T-helper 2 cell (primary cell): ENCODE measurements at places on chromosomes 6 and 20.
A peak's percentile ranks its signal among the peaks of the same experiment; 100 is the strongest.

DNA sequence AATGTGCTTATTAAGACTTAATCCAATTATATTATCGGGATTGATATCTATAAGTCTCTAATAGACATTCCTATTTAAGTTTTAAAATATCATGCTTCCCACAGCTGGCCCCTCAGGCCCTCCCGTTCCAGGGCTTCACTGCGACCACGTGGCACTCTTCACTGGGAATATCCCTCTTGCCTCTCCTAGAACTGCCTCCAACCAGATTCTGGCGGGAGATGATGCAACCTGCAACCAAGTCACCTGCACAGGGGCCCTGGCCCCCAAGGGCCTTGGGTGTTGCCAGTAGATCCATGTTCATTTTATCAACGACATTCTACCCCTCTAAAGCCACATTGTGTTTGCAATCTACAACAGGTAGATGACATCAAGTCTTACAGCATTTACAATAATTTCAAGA is 18.4 kb upstream of the RAMACL start:
- DNase-seq = no peak

DNA sequence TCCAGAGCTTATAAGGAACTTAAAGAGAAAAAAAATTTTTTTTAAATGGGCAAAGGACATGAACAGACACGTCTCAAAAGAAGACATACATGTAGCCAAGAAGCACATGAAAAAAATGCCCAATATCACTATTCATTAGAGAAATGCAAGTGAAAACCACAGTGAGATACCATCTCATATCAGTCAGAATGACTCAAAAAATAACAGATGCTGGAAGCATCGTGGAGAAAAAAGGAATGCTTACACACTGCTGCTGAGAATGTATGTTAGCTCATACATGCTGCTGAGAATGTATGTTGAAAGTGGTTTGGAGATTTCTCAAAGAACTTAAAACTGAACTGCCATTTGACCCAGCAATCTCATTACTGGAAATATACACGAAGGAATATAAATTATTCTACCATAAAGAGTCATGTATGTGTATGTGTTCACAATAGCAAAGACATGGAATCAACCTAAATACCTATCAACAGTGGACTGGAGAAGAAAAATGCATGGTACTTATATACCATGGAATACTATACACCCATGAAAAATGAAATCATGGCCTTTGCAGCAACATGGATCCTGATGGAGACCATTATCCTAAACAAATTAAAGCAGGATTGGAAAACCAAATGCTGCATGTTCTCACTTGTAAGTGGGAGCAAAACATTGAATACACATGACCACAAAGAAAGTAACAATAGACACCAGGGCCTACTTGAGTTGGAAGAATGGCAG is 5.2 kb downstream of the OR11A1 start:
- DNase-seq = no peak

DNA sequence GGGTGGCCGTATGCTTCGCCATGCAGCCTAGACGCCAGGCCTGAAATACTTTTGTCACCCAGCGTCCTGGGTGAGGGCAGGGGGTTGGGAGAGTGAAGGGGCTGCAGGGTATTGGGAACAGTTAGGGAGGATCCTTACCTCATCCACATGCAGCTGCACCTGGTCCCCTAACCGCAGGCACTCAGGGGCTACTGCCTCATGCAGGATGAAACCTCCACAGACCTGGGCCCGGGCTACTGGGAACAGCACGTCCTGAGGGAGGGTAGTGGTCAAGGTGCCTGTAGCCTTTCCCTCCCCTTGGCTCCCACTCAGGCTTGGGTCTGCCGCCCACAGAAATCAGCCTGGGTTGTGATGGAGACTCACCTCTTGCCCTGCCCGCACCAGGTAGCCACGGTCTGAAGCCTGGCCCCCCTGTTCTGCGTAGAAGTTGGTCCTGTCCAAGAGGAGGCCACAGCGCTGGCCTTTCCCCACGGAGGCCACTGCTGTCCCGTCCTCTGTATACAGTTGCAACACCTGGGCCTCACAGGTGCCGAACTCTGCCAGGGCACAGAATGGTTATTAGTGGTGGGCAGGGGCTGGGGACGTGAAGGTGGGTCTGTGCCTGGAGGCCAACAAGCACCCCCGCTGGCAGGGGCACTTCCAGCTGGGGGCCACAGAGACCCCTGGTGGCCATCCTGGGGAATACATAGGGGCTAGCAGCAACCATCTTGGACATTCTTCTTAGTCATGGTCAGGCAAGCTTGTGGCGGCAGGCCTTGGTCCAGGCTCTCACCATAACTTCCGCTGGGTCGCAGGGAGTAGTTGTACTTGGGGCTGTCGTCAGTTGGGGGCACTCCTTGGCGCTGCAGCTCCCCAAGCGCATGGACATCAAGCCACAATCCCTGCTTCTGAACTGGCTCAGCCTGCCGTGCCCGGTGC is 8.6 kb downstream of the AARS2 start:
- DNase-seq = peak; percentile 28

DNA sequence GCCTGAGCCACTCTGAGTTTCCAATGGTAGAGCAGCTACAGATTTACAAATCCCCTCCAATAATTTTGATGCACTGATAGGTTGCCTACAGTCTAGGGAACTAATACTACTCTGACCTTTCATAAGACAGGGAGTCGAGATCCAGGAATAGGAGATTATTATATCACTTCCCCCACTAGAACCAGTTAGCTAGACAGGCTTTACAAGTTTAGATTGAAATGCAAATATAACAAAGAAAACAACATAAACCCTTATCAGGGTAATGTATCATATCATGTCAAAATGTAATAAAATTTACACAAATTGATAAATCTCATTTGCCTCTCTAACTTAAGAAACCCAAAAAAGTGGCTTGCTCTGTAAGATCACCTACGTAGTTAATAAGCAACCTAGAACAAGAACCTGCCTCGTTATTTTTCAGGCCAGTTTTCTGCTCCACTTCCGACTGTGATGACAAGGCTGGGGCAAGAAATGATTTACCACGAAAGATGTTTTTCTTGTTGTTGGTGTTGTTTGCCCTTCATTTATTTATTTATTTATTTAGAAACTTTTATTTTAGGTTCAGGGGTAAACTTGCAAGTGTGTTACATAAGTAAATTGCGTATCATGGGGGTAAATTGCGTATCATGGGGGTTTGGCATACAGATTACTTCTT is 504.2 kb upstream of the ID4 start:
- DNase-seq = no peak

GRCh38 chr6:55530931-55531330 is 48.1 kb downstream of the HMGCLL1 start:
- no peak for DNase-seq

DNA sequence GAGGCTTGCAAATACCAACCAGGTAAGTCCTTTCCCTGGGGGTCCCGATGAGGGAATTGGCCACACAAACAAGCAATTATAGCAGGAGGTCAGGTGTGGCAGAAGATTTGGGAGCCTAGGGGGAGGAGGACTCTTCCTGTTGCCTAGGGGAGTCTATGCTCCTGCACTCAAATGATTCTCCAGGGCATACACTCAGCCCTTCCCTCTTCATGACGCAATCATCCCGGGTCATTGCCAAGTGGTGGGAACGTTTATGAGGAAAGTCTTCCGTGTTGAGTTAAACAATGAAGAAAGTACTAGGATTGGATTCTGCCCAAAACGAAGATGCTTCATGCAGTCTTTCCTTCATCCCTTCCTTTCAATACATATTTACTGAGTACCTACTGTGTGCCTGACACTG is 186.5 kb upstream of the TSHZ2 start:
- DNase-seq = no peak

- DNase-seq = no peak
Observed at GRCh38 chr6:149216459-149216858, 101.1 kb upstream of the TAB2 start.

- no peak for DNase-seq
Observed at GRCh38 chr6:139829576-139829975, 455.1 kb upstream of the CITED2 start.

- no peak for DNase-seq
Observed at GRCh38 chr20:41553142-41553879, 64.9 kb downstream of the CHD6 start.

GRCh38 chr6:161013695-161014094 is 22.1 kb downstream of the MAP3K4 start:
- no peak for DNase-seq

DNA sequence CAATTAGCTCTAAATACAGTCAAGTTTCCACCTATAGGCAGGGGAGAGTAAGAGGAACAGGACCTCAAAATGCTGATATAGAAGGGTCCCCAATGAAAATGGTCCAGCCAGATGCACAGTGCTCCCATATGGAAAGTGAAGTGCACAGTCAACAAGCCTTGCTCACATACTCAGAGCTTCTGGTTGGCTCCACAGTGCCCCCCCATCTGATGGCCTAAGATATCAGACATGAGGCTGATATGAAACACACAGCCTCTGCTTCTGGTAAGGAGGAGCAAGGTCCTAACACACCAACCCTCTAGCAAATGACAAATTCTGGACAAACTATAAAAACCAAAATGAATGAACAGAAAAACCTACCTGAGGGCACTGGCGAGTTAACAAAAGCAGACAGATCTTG is 111.4 kb upstream of the EMILIN3 start:
- DNase-seq = no peak

DNA sequence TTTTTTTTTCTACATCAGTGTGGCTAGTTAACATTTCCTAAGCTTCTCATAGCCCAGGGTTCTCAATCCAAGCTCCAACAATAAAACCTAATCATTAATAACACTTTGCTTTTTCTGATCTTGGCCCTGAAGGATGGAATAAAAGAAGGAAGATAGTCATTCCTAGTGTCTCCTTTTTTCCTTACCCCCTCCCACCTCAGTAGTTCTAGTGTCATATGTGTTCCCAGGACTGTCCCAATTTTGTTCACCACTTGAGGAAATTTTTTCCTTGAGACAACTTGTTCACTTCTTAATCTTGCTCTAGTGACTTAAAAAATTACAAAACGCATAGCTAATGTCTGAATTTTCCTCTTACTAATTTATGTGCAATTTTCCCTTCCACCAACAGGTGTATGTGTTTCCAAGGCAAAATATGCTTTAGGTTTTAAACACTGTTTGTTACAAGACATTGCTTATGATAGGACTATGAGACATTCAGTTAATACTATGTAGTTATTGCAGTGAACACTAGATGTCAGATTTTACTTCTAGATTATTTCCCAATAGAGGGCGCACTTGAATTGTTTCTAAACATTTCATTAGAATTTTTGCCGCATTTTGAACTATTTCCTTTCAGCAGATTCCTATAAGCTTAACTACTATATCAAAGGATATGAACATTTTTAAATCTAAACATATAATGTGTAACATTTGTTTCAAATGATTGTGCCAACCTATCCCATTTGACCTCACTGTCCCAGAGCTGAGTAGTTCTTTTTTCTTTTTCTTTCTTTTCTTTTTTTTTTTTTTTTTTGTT is 18.5 kb upstream of the C6orf141 start:
- no peak for DNase-seq

GRCh38 chr6:32195652-32195901 is 3.1 kb upstream of the GPSM3 start:
- DNase-seq = peak; percentile 100

GRCh38 chr20:62570403-62570802 is 71.9 kb upstream of the SLCO4A1 start:
- DNase-seq = no peak

GRCh38 chr20:11936157-11936556 is 18.5 kb downstream of the BTBD3 start:
- no peak for DNase-seq

- no peak for DNase-seq
Observed at GRCh38 chr20:19601126-19601810, 156.8 kb upstream of the RIN2 start.

- DNase-seq = no peak
Observed at GRCh38 chr6:6942831-6943230, 164.9 kb upstream of the RREB1 start.

GRCh38 chr20:11957911-11958310 is 40.2 kb downstream of the BTBD3 start:
- no peak for DNase-seq

DNA sequence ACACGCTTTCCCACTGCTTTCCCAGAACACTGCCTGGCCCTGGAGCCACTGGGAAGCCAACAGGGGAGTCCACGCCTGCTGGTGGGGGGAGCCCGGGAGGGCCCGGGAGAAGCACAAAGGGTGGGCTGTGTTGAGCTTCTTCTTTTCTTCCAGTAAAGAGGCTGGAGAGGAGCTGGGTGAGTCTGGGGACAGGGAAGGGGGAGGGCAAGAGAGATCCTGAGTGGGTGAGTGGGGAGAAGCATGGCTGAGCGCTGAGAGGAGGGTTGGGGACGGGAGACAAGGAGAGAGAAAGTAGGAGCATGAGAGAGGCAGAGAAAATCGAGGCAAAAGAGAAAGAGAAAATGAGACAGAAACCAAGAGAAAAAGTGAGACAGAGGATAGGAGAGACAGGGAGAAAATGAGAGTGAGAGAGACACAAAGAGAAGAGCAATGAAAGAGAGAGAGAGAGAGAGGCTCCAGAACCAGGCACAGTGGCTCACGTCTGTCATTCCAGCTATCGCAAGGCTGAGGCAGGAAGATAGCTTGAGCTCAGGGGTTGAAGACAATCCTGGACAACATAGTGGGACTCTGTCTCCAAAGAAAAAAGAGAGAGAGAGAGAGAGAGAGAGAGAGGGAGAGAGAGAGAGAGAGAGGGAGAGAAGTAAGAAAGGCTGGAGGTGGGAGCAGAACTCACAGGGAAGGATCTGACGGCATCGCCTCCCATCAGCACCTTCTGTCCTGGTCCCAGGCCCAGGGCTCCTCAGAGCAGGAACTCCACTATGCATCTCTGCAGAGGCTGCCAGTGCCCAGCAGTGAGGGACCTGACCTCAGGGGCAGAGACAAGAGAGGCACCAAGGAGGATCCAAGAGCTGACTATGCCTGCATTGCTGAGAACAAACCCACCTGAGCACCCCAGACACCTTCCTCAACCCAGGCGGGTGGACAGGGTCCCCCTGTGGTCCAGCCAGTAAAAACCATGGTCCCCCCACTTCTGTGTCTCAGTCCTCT is 2.0 kb downstream of the LST1 start:
- DNase-seq = no peak

DNA sequence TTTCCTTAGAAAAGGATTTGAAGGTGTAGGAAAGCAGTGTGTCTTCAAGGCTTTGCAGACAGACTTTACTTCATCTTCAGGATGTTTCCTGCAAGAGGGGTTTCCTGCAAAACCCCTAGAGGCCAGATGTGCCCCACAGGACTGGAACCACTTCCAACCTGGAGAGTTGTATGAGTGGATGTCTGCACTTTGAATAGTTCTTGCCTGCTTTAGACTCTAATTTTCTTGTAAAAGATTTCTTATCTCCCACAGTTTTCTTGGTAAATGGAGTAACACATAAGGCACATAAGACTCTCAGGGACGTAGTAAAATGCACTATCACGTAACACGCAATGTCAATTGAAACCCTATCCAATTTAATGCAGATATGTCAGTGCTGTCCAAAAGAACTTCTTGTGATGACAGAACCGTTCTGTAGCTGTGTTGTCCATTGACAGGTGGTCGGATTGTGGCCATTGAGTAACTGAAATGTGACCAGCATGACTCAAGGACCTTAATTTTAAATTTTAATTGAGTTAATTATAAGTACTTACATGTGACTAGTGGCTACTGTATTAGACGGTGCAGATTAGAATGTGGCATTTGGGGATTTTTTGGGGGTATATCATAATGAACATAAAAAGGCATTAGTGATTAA is 118.7 kb downstream of the JARID2 start:
- no peak for DNase-seq

- no peak for DNase-seq
Observed at GRCh38 chr6:7389162-7389450, 436 bp downstream of the CAGE1 start.

- no peak for DNase-seq
Observed at GRCh38 chr6:70129341-70129740, 173.5 kb downstream of the COL9A1 start.
